ENCODE measurements at places on chromosomes 12 and 14.

- DNase-seq, result no peak
These were observed 98.5 kb upstream of the TMPO start for GRCh38 chr12:98416845-98417244.

DNA sequence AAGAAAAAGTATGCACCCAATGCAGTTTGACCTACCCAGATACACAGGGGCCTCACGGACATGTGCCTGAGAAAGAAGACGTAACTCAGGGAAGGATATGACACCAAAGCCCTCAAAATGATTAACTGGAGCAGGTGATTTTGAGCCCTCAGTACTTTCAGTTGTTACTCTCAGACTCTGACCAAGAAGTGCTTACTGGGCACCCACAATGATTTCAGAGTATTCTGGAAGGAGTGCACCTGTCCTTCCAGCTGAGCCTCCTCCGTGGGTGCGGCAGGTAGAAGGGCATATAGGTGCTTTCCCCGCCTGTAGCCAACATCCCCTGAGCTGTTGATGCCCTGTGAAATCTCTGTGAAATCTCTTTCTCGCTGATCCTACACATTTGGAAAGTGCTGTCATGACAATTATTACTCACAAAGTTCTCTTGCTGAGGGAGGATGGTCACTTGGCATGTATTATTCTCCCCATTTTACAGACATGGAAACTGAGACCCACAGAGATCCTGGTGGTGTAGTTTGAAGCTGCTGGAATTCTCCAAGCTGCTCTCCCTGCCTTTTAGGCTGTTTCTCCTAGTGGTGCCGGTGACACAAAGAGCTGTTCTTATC lies 154.3 kb upstream of the CCND2 start:
- DNase-seq, result no peak

GRCh38 chr12:11568155-11568761 lies 81.2 kb upstream of the ETV6 start:
- DNase-seq, result no peak

GRCh38 chr12:93676408-93677194 lies 574 bp upstream of the CRADD start:
- DNase-seq, result no peak

DNA sequence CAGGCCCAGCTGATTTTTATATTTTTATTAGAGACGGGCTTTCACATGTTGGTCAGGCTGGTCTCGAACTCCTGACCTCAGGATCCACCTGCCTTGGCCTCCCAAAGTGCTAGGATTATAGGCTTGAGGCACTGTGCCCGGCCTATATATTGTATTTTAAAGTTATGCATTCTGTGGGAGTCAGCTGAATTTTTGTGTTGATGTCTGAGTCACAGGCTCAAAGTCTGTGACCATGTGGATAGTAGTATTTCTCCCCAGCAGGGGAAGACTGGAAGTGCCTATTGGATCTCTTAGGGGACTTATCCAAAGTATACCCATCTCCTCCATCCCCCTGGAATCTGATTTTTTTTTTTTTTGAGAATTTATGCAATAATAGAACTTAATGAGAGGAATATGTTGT lies 43.8 kb upstream of the ATF1 start:
- no peak for DNase-seq

DNA sequence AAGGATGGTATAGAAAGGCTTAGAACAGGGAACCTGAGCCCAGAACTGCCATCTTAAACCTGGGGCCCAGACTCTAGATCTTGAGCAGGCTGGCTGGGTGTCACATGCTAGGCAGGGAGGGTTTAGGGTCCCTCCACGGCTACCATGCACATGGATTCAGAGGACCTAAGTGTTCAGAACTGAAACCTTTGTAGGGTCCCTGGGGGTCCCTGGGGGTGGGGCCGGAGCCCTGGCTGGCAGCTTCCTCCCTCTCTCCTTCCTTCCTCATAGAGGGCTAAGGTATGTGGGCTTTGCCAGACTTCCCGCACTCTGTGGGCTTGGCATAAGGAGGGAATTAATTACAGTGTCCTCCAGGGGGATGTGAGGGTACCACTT lies 4.6 kb upstream of the ZNF385A start:
- DNase-seq, result no peak
